ENCODE measurements at places on chromosomes 16 and 17. TPM values are rescaled to one million over a fixed set of nuclear protein-coding genes. Genes with fewer than 3 reads are reported as not detected.

ABCC11 gene
- 0.47 TPM for total RNA-seq

CDH1 gene
- total RNA-seq: 214 TPM

GRCh38 chr16:3119701-3120408 lies 7.5 kb downstream of the ZNF205 start:
- no peak for DNase-seq
- H3K4me3 ChIP-seq: no peak overlapping the region
- peaks cover 8% of the 10 kb centered on the region for H3K4me1 ChIP-seq
- no peaks in the 10 kb centered on the region for H3K27me3 ChIP-seq
- peaks cover 12% of the 10 kb centered on the region for H3K36me3 ChIP-seq

NR1D1 gene
- total RNA-seq: 2.6 TPM

- H3K27ac ChIP-seq: no peak overlapping the region
- H3K36me3 ChIP-seq: no peaks in the 10 kb centered on the region
- H3K4me1 ChIP-seq: no peaks in the 10 kb centered on the region
- DNase-seq: no peak
Observed at GRCh38 chr17:5798094-5798493, 213.8 kb upstream of the NLRP1 start.

ACE gene
- 2.9 TPM for total RNA-seq

- H3K4me1 ChIP-seq: no peaks in the 10 kb centered on the region
- H3K36me3 ChIP-seq: no peaks in the 10 kb centered on the region
- peaks cover 52% of the 10 kb centered on the region for H3K27me3 ChIP-seq
- DNase-seq: no peak
- no peak overlapping the region for H3K27ac ChIP-seq
Observed at GRCh38 chr16:86229866-86230656, 280.3 kb upstream of the FOXF1 start.

DNA sequence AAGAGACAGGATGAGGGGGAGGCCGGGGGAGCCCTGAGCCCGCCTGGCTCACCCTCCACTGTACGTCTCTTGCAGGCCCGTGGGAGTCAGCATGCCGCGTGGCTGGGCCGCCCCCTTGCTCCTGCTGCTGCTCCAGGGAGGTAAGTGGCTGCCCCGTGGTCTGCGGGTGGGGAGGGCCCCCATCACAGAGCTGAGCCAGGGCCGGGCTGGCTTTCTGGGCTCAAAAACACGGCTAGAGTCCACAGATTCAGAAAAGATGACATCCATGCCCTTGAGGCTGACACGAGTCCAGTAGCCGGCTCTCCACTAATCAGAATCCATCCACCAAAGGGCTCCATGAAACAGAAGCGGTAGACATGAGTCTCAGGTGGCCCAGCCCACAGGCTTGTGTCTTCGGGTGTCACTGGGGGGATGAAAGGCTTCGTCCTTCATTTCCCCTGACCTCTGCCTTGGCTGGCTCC lies 28.0 kb downstream of the IL21R start:
- no peak overlapping the region for H3K27ac ChIP-seq
- no peak for DNase-seq
- H3K36me3 ChIP-seq: no peaks in the 10 kb centered on the region
- no peak overlapping the region for H3K4me3 ChIP-seq
- peaks cover 9% of the 10 kb centered on the region for H3K4me1 ChIP-seq

DNA sequence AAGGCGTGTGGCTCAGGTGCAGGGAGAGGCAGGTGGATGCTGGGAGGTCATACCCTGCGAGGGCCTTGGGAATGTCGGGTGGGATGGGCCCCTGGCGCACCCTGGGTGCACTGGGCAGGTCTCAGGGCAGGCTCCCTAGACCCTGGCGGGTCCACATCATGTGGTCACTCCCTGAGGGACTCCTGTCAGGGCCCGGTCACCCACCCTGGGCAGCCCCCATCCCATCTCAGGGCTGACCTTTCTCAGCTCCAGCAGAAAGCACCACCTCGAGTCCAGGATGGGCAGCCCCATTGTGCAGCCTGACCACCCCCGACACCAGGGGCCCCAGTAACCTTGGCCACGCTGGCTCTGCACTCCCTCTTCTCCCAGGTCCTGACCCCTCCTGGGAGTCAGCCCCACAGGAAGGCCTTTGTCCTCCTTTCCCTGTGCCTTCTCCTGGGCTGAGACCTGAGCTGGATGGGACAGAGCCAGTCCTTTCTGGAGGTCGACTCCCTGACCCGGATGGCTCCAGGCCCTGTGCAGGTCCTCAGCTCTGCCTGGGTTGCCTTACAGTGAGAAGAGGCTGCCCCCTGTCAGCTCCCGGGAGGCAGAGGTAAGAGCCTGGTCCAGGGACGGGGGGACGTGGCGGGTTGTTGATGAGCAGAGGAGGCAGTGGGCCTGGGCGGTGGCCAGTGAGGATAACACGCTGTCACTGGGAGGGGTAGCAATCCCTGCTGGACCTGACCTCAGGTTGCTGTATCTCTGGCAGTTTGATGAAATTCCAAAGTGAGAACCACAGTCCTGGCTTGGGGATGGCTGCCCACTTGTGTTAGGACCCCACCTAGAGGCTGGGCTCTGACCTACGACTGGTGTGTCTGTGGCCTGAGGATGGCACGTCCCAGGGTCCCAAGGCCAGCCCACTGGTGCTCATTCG lies 77.9 kb downstream of the GOSR1 start:
- H3K4me1 ChIP-seq: no peaks in the 10 kb centered on the region
- H3K4me3 ChIP-seq: no peak overlapping the region
- H3K27ac ChIP-seq: no peak overlapping the region

DNA sequence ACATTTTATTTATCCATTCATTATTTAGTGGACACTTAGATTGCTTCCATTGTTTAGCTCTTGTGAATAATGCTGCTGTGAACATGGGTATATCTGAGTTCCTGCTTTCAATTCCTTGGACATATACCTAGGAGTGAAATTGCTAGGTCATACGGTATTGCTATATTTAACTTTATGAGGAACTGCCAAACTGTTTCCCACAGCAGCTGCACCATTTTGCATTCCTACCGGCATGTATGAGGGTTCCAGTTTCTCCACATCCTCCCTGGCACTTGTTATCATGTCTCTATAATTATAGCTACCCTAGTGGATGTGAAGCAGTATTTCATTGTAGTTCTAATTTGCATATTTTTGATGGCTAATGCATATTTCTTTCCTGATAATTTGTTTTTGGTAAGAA lies 23.7 kb upstream of the DRG2 start:
- H3K27ac ChIP-seq: no peak overlapping the region
- no peak overlapping the region for H3K4me3 ChIP-seq
- no peaks in the 10 kb centered on the region for H3K27me3 ChIP-seq

GRCh38 chr16:81514041-81514559 lies 69.5 kb downstream of the CMIP start:
- H3K36me3 ChIP-seq: peaks cover 19% of the 10 kb centered on the region
- no peak for DNase-seq
- H3K4me3 ChIP-seq: no peak overlapping the region
- H3K27ac ChIP-seq: peak overlapping the region; percentile 67

PIK3R6 gene
- not detected for total RNA-seq

DNA sequence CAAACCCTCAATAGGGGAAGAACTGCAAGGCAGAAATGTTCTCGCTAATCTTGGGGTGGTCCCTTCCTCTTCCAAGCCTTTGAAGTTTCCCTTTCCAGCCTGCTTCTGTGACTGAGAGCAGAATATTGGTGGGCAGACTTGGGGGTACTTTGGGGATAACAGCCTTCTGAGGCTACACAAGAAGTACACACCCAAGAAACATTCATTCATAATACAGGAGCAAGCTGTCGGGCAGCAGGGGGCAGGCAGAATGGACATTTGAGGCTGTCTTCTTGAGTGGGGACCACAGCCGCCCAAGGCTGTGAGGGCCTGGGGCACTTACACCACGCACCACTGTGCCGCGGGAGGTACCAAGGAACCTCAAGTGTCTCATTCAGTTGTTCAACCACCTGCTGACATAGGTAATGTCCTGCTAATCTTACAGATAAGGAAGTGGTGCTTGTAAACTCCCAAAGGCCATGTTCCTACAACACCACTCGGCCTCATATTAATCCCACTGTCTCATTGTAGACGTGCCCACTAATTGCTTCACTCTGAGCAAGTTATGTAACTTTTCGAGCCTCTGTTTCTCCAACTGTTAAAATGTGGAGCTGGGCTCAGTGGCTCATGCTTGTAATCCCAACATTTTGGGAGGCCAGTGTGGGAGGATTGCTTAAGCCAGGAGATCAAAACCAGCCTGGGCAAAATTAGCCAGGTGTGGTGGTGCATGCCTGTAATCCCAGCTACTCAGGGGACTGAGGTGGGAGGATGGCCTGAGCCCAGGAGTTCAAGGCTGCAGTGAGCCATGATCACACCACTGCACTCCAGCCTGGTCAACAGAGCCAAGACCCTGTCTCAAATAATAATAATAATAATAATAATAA lies 2.5 kb upstream of the MRPS23 start:
- no peak for DNase-seq
- H3K4me3 ChIP-seq: peak overlapping the region; percentile 60
- H3K27ac ChIP-seq: peak overlapping the region; percentile 98
- H3K36me3 ChIP-seq: peaks cover 2% of the 10 kb centered on the region
- H3K4me1 ChIP-seq: peaks cover 55% of the 10 kb centered on the region

GRCh38 chr17:29042679-29043538 lies at the start of gene PIPOX:
Gene PIPOX (plus strand): TSS chr17:29043141. CDS start chr17:29043226, 85 bp downstream.
- H3K4me3 ChIP-seq: no peak within 1 kb of the TSS
- H3K27me3 ChIP-seq: peaks cover 16% of the 10 kb centered on the region
- peaks cover 26% of the 10 kb centered on the region for H3K4me1 ChIP-seq
- peak; percentile 37 for DNase-seq

CCL17 gene
- total RNA-seq: not detected

DNA sequence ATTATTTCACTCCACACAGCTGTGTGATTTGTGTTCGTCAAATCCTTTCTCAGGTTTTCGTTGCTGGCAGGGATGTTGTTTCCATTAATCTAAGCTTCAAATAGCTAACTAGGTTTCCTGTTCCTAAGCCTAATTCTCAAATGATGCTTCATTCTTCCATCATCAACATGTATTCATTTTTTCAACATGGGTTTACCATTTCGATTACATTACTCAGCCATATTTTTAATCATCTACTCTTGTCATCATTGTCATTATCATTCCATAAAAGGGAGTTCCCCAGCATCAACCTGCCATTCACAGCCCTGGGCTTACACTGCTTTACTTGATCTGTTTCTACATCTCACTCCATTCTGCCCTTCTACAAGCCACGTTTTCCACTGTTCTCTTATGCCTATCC lies 33.3 kb upstream of the ANKFN1 start:
- no peak overlapping the region for H3K27ac ChIP-seq
- no peak for DNase-seq
- no peaks in the 10 kb centered on the region for H3K36me3 ChIP-seq

DNA sequence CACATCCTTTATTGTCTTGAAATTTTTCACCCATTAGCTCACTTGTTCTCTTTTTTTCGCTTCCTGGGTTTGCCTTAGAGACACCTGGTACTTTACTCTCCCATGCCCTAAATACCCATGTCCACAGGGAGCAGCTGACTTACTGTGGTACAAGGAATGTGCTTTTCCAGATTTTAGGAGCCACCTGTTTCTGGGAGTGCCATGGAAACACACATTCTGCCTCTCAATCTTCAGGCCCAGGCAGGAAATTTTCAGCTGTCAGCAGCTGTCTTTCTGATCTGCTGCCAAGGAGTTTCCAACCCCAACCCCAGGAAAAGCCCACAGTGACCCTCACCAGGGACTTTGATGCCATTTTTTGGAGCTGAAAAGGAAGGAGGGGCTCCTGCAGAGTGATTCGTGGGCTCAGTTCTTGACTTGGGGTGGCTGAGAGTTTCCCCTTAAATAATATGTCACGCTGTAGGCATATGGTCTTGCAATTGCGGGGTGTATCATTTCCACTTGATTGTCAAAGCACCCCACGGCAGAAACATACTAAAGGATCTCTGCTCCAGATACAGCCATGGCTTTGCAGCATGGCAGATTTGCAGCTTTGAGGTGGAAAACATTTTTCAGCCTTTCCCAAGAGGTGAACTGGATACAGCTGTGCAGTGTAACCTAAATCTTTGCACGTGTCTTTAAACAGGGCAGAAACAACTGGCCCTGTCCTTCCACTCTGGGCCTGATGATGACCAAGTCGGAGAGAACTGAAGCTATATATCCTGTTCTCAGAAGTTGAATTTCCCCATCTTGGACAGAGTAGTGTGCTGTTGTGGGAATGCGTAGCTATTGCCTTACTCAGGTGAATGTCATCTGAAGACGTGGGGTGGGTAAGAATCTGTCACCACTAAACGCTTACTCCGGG lies 19.2 kb downstream of the RBFOX1 start:
- H3K4me1 ChIP-seq: no peaks in the 10 kb centered on the region
- DNase-seq: no peak
- no peaks in the 10 kb centered on the region for H3K27me3 ChIP-seq
- no peaks in the 10 kb centered on the region for H3K36me3 ChIP-seq

ODAD4 gene
- total RNA-seq: 1.7 TPM

DNA sequence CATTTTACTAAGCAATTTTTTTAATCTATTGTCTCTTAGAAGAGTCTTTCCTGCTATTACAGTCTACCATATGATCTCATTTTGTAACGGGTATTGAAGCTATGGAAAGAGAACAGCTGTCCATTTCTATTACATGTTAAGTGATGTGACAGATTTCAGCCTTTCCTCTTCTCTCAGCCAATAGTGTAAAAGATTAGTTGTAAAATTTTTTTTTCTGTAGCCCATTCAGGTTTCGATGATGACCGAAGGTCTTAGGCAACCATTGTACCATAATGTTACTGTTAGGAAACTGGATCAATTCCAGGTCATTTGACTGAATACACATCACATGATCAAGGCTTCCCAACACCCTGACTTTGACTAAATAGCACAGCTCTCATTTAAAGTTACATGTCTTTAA lies 147.6 kb upstream of the HLF start:
- H3K4me1 ChIP-seq: peaks cover 4% of the 10 kb centered on the region
- H3K27ac ChIP-seq: no peak overlapping the region

SPIRE2 gene
- total RNA-seq: 6.8 TPM

DNA sequence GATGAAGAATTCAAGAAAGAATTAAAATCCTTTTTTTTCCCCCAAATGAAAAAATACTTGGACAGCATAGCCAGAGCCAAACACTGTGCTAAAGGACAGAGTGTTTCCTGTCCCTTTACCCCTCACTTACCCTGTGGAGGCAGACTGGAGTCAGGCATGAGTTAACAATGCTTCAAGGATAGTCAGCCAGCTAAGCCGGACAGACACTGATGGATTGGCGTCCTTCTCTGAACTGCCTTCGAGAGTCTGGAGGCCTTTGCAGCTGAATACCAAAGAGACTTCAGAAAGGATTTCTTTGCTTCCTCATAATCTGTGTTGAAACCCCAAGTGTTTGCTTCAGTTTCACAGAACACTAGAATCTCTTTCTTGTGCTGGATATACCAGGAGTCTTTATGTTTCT lies 4.6 kb downstream of the METTL9 start:
- peak overlapping the region; percentile 94 for H3K27ac ChIP-seq
- no peak for DNase-seq
- H3K4me3 ChIP-seq: peak overlapping the region; percentile 24
- no peaks in the 10 kb centered on the region for H3K36me3 ChIP-seq
- H3K4me1 ChIP-seq: peaks cover 43% of the 10 kb centered on the region
- no peaks in the 10 kb centered on the region for H3K27me3 ChIP-seq

DNA sequence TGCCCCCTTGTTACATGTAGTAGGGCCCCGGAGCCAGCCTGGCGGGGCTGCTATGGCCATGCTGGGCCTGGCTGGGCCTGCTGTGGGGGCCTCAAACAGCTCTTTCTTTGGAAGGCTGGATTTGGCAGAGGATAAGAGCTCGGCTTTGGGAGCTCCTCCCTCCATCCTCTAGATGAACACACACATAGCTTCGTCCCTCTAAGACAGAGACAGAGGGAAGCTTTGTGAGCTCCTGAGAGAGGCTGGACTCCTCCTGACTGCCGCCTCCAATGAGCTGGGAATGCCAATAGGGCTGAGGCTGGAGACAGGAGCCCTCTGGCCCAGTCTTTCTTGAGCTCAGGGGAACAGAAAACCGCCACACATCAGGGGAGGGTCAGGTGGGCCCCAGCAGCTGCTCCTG lies 37.3 kb upstream of the CDC42EP4 start:
- H3K4me3 ChIP-seq: no peak overlapping the region
- peaks cover 3% of the 10 kb centered on the region for H3K36me3 ChIP-seq
- no peak for DNase-seq
- peaks cover 26% of the 10 kb centered on the region for H3K4me1 ChIP-seq
